ENCODE measurements at places on chromosomes 16 and 17. TPM values are rescaled to one million over a fixed set of nuclear protein-coding genes. Genes with fewer than 3 reads are reported as not detected.

DNA sequence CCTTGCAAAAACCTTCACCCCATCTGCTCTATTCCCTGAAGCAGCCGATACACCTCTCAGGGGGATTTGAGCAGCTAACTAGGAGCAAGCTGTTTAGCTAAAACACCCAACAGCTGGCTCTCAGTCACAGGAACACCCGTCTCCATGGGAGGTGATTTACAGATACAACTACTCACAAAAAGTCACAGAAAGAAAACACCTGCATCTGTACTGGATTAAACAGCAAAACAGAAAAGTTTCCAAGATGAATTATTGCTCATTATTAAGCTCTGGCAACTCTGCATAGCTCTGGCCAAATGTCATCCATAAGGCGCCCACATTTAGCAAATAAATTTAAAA, 22.3 kb downstream of the GJC1 start:
- H3K27ac ChIP-seq = no peak overlapping the region
- H3K27me3 ChIP-seq = no peaks in the 10 kb centered on the region
- no peak overlapping the region for H3K4me3 ChIP-seq
- H3K4me1 ChIP-seq = no peaks in the 10 kb centered on the region

GRCh38 chr17:78307887-78308638, 51.8 kb downstream of the SOCS3 start:
- no peaks in the 10 kb centered on the region for H3K36me3 ChIP-seq
- H3K27ac ChIP-seq = no peak overlapping the region

ABCA10 gene
- 1.8 TPM for total RNA-seq

WNK4 gene
- total RNA-seq = 54.6 TPM

GRCh38 chr17:78839235-78839761, 1.3 kb downstream of the USP36 start:
- H3K4me3 ChIP-seq = peak overlapping the region; percentile 93
- H3K4me1 ChIP-seq = peaks cover 7% of the 10 kb centered on the region
- peak overlapping the region; percentile 98 for H3K27ac ChIP-seq
- H3K36me3 ChIP-seq = no peaks in the 10 kb centered on the region
- no peak for DNase-seq
- no peaks in the 10 kb centered on the region for H3K27me3 ChIP-seq

MT2A gene
- total RNA-seq = 320 TPM

CSH1 gene
- total RNA-seq = not detected

GRCh38 chr17:30101686-30102390, 14.8 kb upstream of the NSRP1 start:
- H3K4me3 ChIP-seq = no peak overlapping the region
- DNase-seq = no peak

MYOCD gene
- 20.5 TPM for total RNA-seq

DNA sequence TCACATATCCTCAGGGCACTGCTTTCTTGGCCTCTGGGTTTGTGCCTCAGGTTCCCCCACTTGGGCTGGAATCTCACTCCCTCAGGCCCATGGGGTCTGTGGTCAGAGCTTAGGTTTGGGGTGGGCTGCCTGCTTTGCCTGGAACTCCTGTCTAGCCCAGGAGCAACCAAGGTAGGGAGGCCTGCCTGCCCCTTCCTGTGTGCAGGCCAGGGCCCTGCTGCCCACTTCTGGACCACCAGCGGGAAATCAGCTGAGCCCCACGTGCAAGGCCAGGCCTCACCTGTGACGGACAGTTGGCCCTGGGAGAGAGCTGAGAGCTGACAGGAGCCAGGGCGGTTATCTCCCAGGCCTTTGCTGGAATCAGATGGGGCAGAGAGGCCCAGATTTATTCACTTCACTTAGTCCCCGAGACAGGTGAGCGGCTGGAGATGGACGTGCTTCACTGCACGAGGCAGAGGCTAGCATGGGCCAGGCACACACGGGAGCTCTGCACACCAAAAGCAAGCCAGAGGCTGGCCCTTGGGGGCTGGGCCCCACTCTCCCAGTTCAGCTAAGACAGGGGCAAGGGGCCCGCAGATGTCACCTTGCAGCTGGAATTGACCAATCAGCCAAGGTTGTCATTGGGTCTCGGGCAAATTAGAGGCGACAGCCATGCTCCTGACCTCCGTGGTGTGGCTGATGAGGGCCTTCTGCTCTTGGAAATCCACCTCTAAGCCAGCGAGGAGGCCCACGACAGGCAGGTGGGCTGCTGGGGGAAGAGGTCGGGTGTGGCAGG, 49.9 kb upstream of the DOC2B start:
- H3K27me3 ChIP-seq = no peaks in the 10 kb centered on the region
- H3K4me3 ChIP-seq = no peak overlapping the region
- no peak overlapping the region for H3K27ac ChIP-seq

LGALS9C gene
- 24.5 TPM for total RNA-seq

GRCh38 chr16:2769100-2769529, 8.0 kb downstream of the ELOB start:
- no peaks in the 10 kb centered on the region for H3K27me3 ChIP-seq
- no peak overlapping the region for H3K4me3 ChIP-seq
- DNase-seq = no peak
- H3K36me3 ChIP-seq = peaks cover 39% of the 10 kb centered on the region
- H3K27ac ChIP-seq = peak overlapping the region; percentile 67

DNA sequence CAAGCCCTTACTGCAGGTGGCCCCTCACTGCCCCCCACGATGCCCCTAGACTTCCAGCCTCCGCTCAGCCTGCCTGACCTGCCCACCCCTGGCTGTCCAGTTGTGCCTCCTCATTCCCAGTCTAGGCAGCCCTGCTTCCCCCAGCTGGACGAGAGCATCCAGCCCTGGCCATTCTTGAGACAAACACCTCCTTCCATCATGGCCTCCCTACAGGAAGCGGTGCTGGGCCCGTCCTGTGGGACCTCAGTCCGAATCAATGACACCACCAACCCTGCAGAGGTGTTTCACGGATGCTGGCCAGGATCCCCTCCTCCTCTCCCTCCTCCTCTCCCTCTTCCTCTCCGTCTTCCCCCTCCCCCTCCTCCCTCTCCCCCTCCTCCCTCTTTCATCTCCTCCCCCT, 28.3 kb downstream of the CCDC40 start:
- H3K36me3 ChIP-seq = no peaks in the 10 kb centered on the region
- H3K27ac ChIP-seq = no peak overlapping the region
- no peaks in the 10 kb centered on the region for H3K4me1 ChIP-seq
- H3K4me3 ChIP-seq = no peak overlapping the region
- no peak for DNase-seq
- H3K27me3 ChIP-seq = no peaks in the 10 kb centered on the region

DNA sequence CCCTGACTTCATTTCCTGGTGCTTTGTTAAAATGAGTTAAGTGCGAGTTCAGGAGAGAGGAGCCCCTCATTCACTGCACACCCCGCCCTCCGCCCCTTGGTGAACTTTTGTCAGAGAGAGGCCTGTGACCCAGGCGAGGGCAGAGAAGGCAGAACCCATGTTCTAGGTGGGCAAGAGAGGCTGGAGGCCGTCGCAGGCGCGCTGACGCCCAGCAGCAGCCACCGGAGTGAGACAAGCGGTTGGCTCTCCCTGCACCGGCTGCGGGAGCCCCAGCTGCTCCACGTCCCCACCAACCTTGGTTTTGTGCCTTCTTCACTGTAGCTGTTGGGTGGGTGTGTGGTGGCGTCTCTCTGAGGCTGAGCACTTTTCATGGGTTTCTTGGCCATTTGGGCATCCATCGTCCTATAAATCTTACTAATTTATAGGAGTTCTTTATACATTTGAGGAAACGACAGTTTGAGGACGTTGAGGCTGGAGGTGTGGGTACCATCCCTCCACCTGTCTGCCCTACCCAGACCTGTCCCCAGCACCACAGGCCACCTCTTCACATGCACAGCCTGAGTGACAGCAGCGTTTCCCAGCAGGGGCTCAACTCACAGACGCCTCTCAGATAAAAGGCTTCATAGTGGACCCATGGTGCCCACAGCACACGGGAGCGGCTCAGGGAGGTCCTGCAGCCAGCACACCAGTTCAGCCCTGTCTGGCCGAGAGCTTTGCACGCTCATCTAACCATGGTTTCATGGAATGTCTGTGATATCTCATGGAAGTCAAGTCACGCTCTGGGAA, 45.2 kb upstream of the CBFA2T3 start:
- H3K27ac ChIP-seq = no peak overlapping the region
- no peaks in the 10 kb centered on the region for H3K36me3 ChIP-seq
- no peaks in the 10 kb centered on the region for H3K27me3 ChIP-seq
- no peak overlapping the region for H3K4me3 ChIP-seq
- H3K4me1 ChIP-seq = no peaks in the 10 kb centered on the region

DNA sequence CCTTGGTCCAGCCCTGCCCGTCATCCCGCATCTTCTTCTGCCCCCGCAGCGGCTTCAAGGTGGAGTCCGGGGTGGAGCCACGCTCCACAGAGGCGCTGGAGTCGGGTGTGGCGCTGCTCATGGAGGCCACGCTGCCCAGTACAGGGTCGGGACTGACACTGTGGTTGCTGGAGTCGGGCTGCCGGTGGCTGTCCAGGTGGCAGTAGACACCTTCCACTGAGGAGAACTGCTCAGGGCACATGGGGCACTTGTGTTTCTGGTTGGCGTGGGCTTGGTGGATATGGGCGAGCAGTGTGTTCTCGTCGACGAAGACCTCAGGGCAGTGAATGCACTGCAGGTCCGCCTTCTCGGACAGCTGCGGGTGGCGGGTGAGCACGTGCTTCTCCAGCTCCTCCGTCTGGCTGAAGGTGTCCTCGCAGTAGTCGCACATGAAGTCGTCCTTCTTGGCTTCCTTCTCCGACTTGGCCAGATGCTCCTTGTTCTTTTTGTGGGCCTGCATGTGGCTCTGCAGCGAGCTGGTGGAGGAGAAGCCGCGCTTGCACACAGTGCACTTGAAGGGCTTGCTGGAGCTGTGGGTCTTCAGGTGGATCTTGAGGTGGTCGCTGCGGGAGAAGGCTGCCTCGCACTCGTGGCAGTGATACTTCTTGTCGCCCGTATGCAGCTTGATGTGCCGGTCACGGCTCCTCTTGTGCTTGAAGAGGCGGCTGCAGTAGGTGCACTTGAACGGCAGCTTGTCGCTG, 217.8 kb downstream of the ZNF423 start:
- no peak overlapping the region for H3K4me3 ChIP-seq
- no peak for DNase-seq
- H3K36me3 ChIP-seq = no peaks in the 10 kb centered on the region
- no peak overlapping the region for H3K27ac ChIP-seq

CA10 gene
- total RNA-seq = 0.27 TPM

- H3K27me3 ChIP-seq = no peaks in the 10 kb centered on the region
- no peak overlapping the region for H3K4me3 ChIP-seq
- no peaks in the 10 kb centered on the region for H3K36me3 ChIP-seq
Measured at GRCh38 chr16:46743232-46743719, 4.9 kb downstream of the MYLK3 start.

CCL8 gene
- total RNA-seq = 0.94 TPM

SLC6A2 gene
- 0.16 TPM for total RNA-seq

- no peak for DNase-seq
- no peak overlapping the region for H3K4me3 ChIP-seq
- H3K4me1 ChIP-seq = no peaks in the 10 kb centered on the region
Measured at GRCh38 chr17:3400055-3400454, 1.8 kb upstream of the OR1E1 start.

CFAP97D1 gene
- total RNA-seq = not detected

ABCA8 gene
- total RNA-seq = 9.7 TPM

DNA sequence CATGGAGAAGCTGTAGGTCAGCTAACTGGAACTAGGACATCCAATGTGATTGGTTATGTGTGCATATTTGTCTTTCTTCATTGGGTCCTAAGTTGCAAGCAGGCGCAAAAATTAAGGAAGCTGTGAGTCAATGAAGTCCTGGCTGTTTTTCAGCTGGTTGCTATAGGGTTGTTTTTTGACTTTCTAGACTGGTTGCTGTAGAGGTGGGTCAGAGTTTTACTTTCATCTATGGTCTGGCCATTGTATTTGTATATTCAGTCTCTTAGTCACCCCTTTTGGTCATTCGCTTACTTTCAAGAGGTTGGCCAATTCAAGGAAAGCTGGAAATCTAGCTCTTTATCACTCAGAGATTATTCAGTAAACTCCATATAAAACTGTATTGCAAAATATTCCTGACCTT, 62.0 kb upstream of the AMZ2 start:
- no peak for DNase-seq
- H3K27me3 ChIP-seq = no peaks in the 10 kb centered on the region
- no peaks in the 10 kb centered on the region for H3K4me1 ChIP-seq
- H3K4me3 ChIP-seq = no peak overlapping the region

SNAI3 gene
- 0.25 TPM for total RNA-seq

GRCh38 chr17:17693253-17694168, 12.3 kb downstream of the RAI1 start:
- peaks cover 41% of the 10 kb centered on the region for H3K4me1 ChIP-seq
- peak overlapping the region; percentile 71 for H3K4me3 ChIP-seq
- no peaks in the 10 kb centered on the region for H3K36me3 ChIP-seq
- peak; percentile 57 for DNase-seq
- no peaks in the 10 kb centered on the region for H3K27me3 ChIP-seq
- H3K27ac ChIP-seq = peak overlapping the region; percentile 95

CISD3 gene
- 152 TPM for total RNA-seq

DNA sequence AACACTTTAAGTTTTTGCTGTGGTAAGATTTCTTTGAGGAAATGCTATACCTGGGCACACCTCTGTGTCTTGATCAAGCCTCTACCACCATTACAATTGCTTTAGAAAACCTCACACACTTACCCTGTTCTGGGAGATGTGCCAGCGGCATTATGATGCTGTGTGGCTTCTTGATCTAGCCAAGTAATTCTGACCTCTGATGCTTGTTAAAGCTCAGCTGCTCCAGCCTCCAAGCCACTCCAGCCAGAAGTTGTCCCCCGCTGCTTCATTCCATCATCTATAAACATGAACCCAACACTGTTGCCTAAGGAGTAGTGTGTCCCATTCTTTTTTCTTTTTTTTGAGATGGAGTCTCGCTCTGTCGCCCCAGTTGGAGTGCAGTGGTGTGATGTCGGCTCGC, 60.1 kb downstream of the CYLD start:
- no peak overlapping the region for H3K4me3 ChIP-seq
- H3K36me3 ChIP-seq = no peaks in the 10 kb centered on the region
- H3K27me3 ChIP-seq = no peaks in the 10 kb centered on the region
- no peak for DNase-seq
- no peaks in the 10 kb centered on the region for H3K4me1 ChIP-seq
- no peak overlapping the region for H3K27ac ChIP-seq

CCNF gene
- 38.2 TPM for total RNA-seq

TLCD2 gene
- total RNA-seq = 32.6 TPM

DNA sequence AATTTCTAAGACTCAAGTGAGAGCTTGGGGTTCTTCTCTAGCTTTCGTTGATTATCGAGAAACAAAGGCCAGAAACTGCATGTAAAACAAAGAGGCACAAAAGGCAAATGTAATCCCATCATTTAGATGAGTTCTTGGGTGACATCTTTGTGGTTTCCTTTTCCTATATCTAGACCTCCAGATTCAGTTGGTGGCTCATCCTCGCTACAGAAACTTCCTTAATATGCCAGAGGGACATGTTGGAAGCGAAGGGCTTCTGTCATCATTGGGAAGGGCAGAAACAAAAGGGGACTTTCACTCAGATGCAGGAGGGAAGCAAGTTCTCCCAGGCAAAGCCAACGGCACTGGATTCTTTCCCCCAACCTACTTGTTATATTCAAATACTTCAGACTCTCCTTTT, 150.6 kb upstream of the ZFHX3 start:
- H3K4me3 ChIP-seq = no peak overlapping the region
- no peak overlapping the region for H3K27ac ChIP-seq
- H3K27me3 ChIP-seq = no peaks in the 10 kb centered on the region
- H3K4me1 ChIP-seq = peaks cover 9% of the 10 kb centered on the region
- H3K36me3 ChIP-seq = no peaks in the 10 kb centered on the region

ABCC6 gene
- total RNA-seq = 10.4 TPM

GRCh38 chr17:74745548-74746177, 2.8 kb upstream of the NHERF1 start:
- H3K4me1 ChIP-seq = peaks cover 9% of the 10 kb centered on the region
- H3K36me3 ChIP-seq = no peaks in the 10 kb centered on the region
- no peaks in the 10 kb centered on the region for H3K27me3 ChIP-seq
- no peak overlapping the region for H3K4me3 ChIP-seq
- H3K27ac ChIP-seq = no peak overlapping the region

Data from colonic mucosa (tissue), 4 donors.